Iris pigment epithelial cell (primary cell): ENCODE measurements at places on chromosomes 1 and 21.

GRCh38 chr1:58505286-58505685, 41.2 kb downstream of the OMA1 start:
- no peak for DNase-seq

- DNase-seq: peak; percentile 84
Observed at GRCh38 chr1:51622455-51622913, 5.6 kb downstream of the OSBPL9 start.

GRCh38 chr1:118317842-118318614, 133.0 kb upstream of the SPAG17 start:
- DNase-seq: no peak

DNA sequence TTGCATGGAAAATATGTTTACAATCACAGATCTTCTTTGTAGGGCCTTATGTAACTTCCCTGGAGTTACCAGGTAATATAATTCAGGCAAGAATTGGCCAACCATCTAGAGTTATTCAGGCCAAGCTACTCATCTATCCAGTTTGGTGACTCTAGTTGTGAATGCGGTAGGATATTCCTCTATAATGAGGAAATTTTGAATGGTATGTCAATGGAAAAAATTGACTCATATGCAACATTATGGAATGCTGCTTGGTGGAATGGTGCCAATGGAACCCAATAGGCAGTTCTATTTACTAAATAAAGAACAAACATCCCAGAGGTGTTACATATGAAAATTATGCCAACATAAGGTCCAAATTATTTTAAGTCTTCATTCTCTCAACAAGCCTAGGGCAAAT, 5.6 kb upstream of the TNFSF18 start:
- no peak for DNase-seq

DNA sequence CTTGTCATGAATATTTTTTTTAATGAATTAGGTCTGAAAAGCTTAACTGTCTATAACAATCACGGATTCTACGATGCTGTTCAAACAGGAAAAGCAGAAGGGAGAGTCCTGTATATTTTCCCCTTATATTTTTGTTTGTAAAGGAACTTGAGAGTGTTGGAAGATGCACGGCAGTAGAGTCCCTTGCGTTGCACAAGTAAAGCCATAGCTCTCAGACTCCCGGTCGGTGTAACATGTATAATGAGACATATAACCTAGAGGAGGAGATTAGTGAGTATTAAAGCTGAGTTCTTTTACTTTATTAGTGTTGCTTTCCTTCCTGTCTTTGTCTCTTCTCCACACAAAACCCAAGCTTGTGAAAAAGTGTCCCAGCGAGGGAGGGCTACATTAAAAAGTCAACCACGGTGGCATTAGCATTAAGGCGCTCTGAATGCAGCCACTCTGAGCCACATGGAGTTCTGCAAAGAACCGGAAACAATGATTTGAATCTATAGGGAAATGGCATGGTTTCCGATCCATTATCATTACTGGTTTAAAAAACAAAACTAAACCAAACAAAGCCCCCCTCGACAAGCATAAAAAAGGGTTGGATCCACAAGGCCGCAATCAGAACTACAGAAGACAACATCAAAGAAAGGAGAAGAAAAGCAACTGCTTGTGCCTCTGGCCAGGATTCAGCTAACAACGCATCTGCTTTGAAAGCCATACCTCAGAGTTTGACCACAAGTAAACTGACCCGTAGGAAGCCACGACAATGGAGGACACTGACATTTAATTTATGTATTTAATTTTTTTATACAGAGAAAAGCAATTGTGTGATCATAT, 356.8 kb downstream of the LMO4 start:
- no peak for DNase-seq

GRCh38 chr1:95034506-95034905, 38.2 kb downstream of the ALG14 start:
- DNase-seq: peak; percentile 52
